ENCODE measurements at places on chromosomes 11 and 22.

DNA sequence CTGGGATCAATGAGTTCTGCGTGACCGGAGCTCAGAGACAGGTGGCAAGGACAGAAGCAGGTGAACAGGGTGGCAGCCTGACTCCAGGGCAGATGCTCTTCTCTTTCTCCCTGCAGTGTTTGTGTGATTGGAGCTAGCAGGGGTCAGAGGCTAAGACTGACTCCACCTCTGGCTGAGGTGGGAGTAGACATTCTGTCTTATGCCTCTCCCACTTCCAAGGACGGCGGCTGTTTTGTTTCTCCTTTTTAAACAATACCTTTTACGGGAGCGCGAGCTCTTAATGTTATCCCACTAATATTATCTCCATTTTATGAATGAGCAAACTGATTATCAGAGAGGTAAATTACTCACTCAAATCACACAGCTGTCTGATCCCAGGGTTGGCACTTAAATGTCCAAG lies 323.7 kb downstream of the MIAT start:
- no peak for DNase-seq

DNA sequence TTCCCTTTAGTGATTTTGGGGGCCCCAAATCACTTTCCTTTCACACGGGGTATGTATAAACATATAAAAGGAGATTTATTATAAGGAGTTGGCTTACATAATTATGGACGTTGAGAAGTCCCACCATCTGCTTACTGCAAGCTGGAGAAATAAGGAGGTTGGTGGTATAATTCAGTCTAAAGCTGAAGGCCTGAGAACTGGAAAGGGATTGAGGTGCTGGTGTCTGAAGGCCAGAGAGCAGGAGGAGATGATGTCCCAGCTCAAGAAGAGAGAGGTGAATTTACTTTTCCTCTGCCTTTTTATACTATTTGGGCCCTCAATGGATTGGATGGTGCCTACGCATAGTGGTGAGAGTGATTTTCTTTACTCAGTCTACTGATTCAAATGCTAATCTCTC lies 1.3 kb upstream of the ZNF202 start:
- DNase-seq: no peak

GRCh38 chr11:8098879-8099278 lies 17.9 kb downstream of the TUB start:
- DNase-seq: no peak

- no peak for DNase-seq
Observed at GRCh38 chr22:23520863-23521440, 59.1 kb downstream of the IGLL1 start.

DNA sequence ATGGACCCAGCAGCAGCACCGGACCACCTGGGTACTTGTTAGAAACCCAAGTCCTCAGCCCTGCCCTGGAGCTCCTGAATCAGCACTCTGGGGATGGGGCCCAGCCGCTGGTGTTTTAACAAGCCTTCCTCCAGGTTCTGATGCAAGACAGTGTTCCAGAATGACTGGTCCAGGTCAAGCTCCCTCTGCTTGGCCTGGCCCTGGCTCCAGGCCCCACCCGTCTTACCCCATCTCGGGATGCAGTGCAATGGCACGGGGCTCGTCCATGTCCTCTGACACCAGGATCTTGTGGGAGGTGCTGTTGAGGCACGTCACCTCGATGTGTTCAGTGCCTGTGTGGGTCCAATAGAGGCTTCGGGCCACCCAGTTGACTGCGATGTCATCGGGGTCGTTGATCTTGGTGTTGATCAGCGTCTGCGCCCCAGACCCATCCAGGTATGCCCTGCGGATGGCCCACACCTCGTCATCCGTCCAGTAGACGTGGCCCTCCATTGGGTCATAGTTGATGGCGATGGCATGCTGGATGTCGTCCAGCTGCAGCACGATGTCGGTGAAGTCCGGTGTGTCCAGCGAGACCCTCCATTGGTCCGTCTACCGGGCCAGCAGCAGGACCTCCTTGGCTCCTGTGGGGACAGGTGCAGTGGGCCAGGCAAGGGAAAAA lies 140.3 kb downstream of the CRYBB2 start:
- DNase-seq: no peak

GRCh38 chr11:36141196-36141953 lies 147.8 kb downstream of the COMMD9 start:
- DNase-seq: no peak

GRCh38 chr22:20222764-20223420 lies 45.2 kb downstream of the RTN4R start:
- no peak for DNase-seq

DNA sequence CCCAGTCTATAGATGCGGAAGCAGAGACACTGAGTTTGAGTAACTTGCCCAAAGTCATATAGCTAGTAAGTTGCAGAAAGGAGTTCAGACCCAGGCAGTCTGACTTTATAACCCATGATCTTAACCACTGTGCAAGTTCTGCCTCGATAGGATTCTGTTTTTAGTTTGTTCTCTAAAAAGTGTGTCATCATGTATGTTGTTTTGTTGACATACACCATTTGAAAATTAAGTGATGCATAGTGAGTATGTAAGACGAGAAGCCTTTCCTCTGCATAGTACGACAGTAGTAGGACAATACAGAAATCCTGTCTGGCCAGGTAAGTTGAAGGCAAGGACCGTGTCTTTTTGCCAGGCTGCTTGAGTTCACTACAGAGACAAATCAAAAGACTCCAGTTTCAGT lies 3.3 kb downstream of the ZC3H12C start:
- no peak for DNase-seq

Measured in ACHN (cell line).